ENCODE measurements at places on chromosomes 1 and 21.

- DNase-seq = no peak
Measured at GRCh38 chr1:107979926-107980325, 14.9 kb upstream of the VAV3 start.

DNA sequence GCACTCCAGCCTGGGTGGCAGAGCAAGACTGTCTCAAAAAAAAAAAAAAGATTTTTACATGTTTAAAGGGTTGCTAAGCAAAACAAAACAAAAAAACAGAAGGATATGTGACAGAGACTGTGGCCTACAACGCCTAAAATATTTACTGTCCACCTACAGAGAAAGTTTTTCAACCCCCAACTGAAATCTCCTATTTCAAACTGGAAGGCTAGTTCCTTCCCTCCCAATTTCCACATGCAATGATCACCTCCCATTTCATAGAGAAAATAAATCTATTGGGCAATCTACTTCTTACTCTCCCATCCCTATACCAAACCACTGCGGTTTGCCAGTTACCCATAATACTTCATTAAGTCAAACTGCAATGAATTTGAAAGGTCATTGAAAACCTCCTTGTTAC, 74.2 kb downstream of the ST3GAL3 start:
- DNase-seq = no peak

GRCh38 chr21:16976193-16976592, 536.6 kb upstream of the CXADR start:
- no peak for DNase-seq

GRCh38 chr1:185646202-185646683, 87.9 kb upstream of the HMCN1 start:
- no peak for DNase-seq

GRCh38 chr1:1394116-1394515, 5.0 kb downstream of the CCNL2 start:
- DNase-seq = no peak

GRCh38 chr1:25543005-25543424, 391 bp upstream of the LDLRAP1 start:
- DNase-seq = no peak

DNA sequence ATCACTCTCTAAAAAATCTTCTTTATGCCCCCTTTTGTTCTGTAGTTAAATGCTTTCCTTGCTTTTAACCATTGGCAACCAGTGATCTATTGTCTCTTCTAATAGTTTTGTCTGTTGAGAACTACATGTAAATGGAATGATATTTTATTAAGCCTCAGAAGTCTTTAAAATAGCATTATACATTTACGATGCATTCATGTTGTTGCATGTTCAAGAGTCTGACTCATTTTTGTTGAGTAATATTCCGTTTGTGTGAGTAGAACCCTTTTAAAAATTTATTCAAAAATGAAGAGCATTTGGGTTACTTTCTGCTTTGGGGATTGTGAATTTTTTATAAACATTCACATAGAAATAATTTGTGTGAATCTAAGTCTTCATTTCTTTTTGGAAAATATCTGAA, 1352.9 kb downstream of the NCAM2 start:
- DNase-seq = no peak

GRCh38 chr1:201376464-201377374, 761 bp downstream of the TNNT2 start:
- DNase-seq = no peak

GRCh38 chr1:181149326-181150125, 61.0 kb downstream of the IER5 start:
- peak; percentile 69 for DNase-seq

DNA sequence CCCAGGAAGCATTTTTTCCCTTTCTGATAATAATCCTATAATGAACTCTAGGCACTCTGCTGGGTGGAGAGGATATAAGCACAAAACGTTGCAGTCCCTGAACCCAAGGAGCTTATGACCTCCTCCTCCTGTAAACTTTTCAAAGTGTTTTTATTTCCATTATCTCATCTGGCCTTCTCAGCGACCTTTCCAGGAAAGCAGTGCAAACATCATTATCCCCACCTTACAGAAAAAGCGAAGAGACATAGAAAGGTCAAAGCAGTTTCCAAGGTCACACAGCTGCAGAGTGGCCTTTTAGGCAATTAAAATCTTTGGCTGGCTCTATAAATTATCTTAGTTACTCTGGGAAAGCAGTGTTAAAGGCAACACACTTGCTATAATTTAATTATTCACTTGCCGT, 63.8 kb downstream of the OLFML3 start:
- DNase-seq = no peak

- no peak for DNase-seq
Measured at GRCh38 chr21:43835861-43836260, 29.2 kb upstream of the AGPAT3 start.

GRCh38 chr1:36802018-36802417, 232.3 kb downstream of the GRIK3 start:
- DNase-seq = no peak

GRCh38 chr1:64917907-64918306, 48.4 kb downstream of the JAK1 start:
- no peak for DNase-seq

- peak; percentile 38 for DNase-seq
Measured at GRCh38 chr1:110196917-110197765, 13.0 kb upstream of the KCNC4 start.

GRCh38 chr1:210981490-210981889, 152.5 kb downstream of the KCNH1 start:
- DNase-seq = no peak

DNA sequence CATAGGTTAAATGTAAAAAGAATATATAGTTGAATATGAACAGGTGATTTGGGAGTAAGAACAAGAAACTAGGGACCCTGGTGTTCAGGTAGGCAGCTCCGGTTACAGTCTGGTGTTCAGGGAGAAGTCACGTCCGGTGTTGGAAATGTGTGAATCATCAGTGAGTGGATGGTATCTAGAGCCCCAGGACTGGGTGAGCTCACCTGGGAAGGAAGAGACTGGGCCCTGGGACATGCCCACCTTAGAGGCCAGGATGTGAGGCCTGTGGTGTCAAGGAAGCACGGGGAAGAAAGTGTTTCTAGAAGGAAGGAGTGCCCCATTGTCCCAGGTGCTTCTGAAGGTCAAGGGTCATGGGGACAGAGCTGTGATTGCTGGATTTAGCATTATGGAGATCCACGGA, 1.5 kb upstream of the GJB3 start:
- DNase-seq = no peak

GRCh38 chr21:26148071-26148839, 22.3 kb downstream of the APP start:
- DNase-seq = no peak

DNA sequence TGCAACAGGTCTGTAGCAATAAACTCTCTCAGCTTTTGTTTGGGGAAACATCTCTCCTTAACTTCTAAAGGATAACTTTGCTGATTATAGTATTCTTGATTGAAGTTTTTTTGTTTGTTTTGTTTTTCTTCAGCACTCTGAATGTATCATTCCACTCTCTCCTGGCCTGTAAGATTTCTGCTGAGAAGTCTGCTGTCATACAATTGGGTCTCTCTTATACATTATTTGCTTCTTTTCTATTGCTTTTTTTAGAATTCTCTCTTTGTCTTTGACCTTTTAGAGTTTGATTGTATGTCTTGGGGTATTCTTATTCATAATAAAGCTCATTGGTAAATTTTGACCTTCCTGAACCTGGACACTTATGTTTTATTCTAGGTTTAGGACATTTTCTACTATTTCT, 386.3 kb downstream of the MRPL39 start:
- no peak for DNase-seq

GRCh38 chr1:119818181-119818580, 6.9 kb upstream of the REG4 start:
- no peak for DNase-seq

GRCh38 chr1:30881319-30882181, 27.0 kb downstream of the SDC3 start:
- DNase-seq = no peak

DNA sequence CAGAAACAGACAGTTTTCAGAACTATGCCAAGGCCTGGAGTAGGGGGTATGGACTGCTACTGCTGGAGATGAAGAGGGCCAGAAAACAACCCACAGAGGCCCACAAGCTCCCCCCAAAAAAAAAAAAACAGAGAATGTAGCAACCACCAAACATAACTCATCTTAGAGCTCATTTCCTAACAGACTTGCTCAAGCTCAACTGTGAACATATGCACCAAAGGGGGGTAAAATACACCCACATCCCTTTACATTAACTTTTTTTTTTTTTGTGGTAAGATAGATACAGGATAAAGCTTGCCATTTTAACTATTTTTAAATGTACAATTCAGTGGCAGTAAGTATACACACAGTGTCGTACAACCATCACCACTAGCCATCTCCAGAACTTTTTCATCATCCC, 36.0 kb downstream of the SEC16B start:
- no peak for DNase-seq

GRCh38 chr1:149917571-149918144, at the start of gene SV2A:
Gene SV2A (minus strand): TSS chr1:149917844. CDS start chr1:149913840, 4,004 bp downstream.
- DNase-seq = peak; percentile 24

DNA sequence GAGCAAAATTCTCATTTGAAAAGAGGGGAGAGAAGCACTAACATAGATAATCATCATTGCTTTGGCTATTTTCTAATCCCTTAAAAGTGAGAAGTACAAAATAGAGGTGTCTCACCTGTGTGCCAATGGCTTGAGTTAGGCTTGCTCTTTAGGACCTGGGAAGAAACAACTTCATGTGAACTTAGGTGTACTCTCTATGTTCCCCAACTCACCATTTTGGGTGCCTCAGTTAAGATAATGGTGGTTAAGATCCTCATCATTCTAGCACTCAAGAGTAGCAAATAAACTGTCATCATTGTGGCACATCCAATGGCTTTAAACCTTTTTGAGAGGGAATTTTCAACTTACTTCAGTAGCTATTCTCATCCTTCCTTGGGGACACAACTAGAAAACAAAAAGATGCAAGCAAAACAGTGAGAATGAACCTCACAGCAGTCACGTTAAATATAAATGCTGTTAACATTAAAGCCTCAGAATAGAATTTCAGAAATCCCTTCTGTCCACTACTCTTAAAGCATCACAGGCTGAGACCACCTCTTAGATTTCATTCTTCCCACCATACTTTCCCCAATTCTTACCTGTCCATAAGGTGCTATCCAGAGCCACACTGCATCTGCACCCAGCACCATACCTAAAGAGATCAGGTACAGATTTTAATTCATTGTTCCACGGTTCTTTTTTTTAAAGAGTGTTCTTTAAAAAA, 1.2 kb downstream of the GAS5 start:
- DNase-seq = no peak

- DNase-seq = no peak
Measured at GRCh38 chr1:49408346-49408745, 615.4 kb downstream of the AGBL4 start.

DNA sequence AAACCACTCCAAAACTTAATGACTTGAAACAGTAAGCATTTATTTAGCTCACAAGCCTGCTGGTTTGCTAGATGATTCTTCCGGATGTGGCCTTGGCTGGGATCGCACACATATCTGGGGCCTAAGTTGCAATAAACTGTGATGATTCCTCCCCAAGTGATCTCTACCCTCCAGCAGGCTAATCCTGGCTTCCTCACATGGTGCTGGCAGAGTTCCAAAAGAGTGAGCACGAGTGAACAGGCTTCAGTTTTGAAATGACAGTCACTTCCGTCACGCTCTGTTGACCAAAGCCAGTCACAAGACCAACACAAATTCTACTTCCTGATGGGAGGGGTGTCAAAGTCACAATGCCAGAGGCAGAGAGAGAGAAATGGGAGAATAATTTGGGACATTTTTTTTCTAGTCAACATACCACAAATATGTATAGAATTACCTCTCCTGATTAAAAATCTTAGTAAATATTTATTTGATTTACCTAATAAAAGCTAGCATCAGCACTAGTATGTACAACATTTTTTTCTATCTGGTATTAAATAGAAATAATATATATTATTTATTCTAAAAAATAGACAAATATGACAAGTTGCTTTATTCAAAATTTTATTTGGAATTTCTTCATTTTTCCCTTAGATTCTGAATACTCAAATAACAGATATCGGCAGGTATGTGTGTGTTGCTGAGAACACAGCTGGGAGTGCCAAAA, 292.7 kb downstream of the TPR start:
- DNase-seq = no peak

- DNase-seq = no peak
Measured at GRCh38 chr1:83996191-83996590, 2.7 kb downstream of the TTLL7 start.

- DNase-seq = no peak
Measured at GRCh38 chr1:165858967-165859845, 31.8 kb downstream of the UCK2 start.

- DNase-seq = no peak
Measured at GRCh38 chr1:158179301-158180041, 1.2 kb upstream of the CD1D start.

DNA sequence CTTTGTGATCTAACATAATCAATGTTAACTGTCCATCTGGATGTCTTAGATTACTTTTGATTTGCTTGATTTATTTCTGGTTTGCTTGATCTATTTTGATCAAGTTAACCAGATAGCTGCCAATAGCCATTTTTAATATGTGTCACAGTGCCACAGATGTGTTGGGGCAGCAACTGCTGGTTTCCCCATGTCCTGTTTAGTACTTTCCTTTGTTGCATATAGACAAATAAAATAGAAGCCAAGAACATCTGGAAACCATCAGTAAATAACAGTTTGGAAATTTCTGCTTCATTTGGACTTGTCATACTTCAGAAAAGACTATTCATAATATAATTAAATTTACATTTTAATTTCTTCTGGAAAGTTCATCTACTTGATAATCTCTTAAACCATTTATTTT, 145.6 kb upstream of the C21orf91 start:
- DNase-seq = no peak

- DNase-seq = peak; percentile 77
Measured at GRCh38 chr1:234478152-234478480, 863 bp downstream of the TARBP1 start.

GRCh38 chr1:171217658-171218443, 30.4 kb upstream of the FMO1 start:
- DNase-seq = no peak

DNA sequence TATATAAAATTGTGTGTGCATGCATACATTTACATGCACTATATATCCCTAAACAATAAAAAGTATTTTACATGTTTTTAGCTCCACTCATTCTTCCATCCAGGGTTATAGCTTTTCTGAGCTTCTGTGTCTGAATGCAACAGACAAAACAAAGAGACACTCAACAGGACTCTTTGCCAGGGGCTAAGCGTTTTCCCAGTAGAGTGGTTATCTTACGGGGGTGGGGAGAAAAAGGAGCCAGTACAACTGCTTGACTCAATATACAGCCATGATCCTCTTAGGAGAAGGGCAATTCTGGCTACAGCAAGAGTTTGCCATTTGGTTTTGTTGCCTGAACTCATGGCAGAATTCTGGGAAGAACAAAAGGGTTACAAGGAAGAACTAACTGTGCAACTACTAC, 14.6 kb upstream of the PPP2R5A start:
- no peak for DNase-seq

DNA sequence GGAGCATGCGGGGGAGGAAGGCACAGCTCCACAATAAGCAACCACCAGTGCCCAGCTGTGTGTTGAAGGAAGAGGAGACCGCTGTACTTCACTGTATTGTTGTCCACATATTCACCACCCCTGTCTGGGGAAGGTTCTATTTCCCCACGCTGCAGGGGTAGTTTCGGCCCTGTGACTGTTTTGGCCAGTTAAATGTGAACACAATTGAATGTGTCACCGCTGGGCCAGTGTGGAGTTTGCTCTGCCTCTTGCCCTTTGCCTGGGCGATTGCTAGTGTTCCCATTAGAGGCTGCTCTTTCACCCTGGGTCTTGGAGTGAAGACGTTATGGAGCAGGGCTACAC, 32.6 kb downstream of the UBE4B start:
- DNase-seq = no peak

All from activated gamma-delta T cell treated with Interleukin-2 at 50 U/mL for 16 hours (primary cell).